ENCODE measurements at places on chromosomes 7 and 10.
A peak's percentile ranks its signal among the peaks of the same experiment; 100 is the strongest.

DNA sequence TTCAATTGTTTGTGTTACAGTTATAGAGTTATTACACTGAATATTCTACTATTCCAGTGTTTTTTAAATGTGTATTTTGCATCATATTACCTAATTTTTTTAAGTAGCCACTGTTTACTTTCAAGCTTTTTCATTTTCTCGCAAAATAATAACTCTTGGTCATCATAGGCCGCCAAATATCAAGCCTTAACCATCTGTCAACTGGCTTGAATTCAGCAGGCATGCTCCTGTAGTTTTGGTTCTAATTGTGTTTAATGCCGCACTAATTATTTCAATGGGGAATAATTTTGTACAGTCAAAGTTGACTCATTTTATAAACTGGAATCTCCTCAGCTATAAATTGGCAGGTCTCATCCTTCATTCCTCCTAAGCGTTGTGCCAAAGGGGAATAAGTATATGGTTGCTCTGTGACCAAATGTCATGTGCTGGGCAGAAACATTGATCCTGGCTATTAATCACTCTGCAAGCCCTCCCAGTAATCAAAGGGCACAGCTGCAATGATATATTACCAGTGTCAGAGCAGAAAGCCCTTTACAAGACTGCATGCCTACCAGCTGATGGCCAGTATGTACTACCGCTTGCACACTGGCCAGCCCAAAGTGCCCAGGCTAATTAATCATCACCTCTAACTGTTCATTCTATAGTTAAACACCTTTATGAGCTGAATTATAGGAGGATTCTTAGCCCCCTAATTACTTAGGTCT, 74.8 kb downstream of the SKAP2 start:
- H3K4me3 ChIP-seq = no peak overlapping the region
- DNase-seq = no peak
- H3K36me3 ChIP-seq = no peaks in the 10 kb centered on the region

- no peaks in the 10 kb centered on the region for H3K27me3 ChIP-seq
- peaks cover 8% of the 10 kb centered on the region for H3K4me1 ChIP-seq
- no peak overlapping the region for H3K27ac ChIP-seq
- DNase-seq = no peak
- no peaks in the 10 kb centered on the region for H3K36me3 ChIP-seq
- H3K4me3 ChIP-seq = no peak overlapping the region
Measured at GRCh38 chr7:79504607-79505389, 51.3 kb upstream of the MAGI2 start.

DNA sequence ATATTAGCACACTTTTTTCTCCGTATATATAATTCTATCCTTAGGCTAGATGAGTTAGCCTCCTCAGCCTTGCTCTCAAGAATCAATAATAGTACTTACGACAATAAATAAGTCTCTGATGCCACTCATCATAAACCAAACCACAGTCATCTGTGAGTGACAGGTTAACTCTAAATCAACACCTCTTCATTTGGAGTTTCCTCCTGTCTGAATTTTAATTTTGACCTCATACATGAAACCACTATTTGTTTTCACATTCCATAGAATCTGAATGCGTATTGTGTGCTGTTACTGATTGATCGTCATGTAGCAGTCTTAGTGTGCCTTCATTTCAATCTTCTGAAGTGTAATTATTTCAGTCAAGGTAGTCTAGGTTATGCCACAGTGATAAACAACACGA, 85.8 kb downstream of the HGF start:
- peak overlapping the region; percentile 87 for H3K27ac ChIP-seq
- H3K36me3 ChIP-seq = no peaks in the 10 kb centered on the region
- no peaks in the 10 kb centered on the region for H3K27me3 ChIP-seq
- no peak for DNase-seq
- no peak overlapping the region for H3K4me3 ChIP-seq

DNA sequence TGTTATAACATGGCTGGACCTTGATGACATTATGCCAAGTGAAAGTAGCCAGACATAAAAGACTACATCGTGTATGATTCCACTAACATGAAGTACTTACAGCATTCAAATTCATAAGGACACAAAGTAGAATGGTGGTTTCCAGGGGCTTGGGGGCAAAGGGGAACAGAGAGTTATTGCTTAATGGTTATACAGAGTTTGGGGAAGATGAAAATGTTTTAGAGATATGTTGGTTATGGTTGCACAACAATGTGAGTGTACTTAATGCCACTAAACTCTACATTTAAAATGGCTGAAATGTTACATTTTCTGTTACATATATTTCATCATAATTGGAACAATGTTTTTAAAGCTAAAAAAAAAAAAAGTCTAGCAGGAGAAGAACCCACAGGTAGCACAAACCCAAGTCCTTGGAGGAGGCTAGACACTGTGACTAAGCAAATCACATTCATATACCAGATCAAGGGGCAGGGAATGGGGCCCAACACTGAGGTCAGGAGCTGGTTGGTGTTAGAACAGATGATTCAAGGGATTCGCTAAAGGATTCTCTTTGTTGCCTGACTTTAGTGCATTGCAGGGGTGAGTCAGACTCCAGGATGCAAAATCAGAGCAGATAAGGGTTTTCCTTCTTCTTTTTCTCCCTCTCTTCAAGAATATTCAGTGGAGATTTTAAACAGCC, 25.1 kb upstream of the AOAH start:
- no peaks in the 10 kb centered on the region for H3K4me1 ChIP-seq
- H3K27me3 ChIP-seq = no peaks in the 10 kb centered on the region
- no peak overlapping the region for H3K4me3 ChIP-seq
- H3K36me3 ChIP-seq = no peaks in the 10 kb centered on the region
- H3K27ac ChIP-seq = no peak overlapping the region
- no peak for DNase-seq

DNA sequence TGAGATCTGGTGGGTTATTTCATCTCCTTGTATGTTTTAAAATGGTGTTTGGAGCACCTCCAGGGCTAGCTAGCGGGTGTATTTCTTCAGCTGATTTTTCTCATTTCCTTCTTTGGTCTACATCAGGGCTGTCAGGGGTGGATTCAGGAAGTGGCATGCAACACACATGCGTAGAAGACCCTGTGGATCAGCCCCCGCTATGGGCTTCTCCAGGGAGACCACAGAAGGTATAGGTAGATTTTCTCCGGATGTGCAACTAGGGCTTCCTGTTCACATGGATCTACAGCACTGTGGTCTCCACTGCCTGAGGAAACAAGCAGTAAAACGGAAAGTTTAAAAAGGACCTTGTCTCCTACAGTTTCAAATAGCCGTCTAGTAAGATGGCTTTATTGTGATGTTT, 10.4 kb downstream of the NUB1 start:
- H3K4me1 ChIP-seq = no peaks in the 10 kb centered on the region
- no peak overlapping the region for H3K27ac ChIP-seq
- no peaks in the 10 kb centered on the region for H3K27me3 ChIP-seq
- no peak for DNase-seq
- H3K4me3 ChIP-seq = no peak overlapping the region

Measured in osteoblast (primary cell).